ENCODE measurements at places on chromosomes 16 and 17.
A peak's percentile ranks its signal among the peaks of the same experiment; 100 is the strongest.

GRCh38 chr16:49276646-49277385 lies 4.8 kb downstream of the CBLN1 start:
- DNase-seq, result no peak

- no peak for DNase-seq
Measured at GRCh38 chr17:76524598-76525512, 12.7 kb downstream of the CYGB start.

DNA sequence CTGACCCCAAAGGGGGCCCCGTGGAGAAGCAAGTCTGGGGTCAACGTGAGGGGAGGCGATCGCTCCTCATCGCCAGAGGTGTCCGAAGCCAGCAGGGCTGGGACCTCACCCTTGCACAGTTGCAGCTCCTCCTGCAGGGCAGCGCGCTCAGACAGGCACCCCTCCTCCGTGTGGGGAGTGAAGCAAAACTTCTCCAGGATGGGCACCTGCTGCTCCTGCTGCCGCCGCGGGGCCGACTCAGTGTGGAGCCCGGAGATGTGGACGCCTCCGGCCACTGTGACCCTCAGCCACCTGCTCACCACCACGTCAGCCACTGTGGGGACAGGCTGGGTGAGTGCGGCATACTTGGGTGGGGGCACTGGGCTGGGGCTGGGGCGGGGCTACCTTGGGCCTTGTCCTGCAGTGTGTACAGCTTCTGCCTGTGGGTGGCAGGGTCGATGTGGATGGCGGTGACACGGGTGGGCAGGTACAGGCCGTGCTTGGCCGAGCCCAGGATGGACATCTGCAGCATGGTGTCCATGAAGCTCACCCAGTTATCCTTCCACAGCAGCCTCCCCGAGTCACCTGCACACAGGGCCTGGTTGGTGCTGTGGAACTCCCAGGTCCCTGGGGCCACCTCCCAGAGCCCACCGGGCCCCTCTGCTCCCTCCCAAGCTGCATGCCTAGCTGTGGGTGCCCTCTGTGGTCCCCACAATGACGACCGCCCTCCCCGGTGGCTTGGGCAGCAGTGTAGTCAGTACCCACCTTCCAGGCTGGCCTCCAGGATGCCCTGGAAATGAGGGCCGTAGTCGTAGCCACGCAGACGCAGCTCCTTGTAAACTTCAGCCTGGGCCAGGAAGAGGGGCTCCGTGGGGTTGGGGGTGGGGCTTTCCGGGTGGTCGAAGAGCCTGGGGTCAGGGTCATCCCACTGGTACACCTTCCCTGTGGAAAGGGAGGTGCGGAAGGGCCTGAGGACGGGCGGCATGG lies 10.8 kb downstream of the FASN start:
- DNase-seq, result no peak

DNA sequence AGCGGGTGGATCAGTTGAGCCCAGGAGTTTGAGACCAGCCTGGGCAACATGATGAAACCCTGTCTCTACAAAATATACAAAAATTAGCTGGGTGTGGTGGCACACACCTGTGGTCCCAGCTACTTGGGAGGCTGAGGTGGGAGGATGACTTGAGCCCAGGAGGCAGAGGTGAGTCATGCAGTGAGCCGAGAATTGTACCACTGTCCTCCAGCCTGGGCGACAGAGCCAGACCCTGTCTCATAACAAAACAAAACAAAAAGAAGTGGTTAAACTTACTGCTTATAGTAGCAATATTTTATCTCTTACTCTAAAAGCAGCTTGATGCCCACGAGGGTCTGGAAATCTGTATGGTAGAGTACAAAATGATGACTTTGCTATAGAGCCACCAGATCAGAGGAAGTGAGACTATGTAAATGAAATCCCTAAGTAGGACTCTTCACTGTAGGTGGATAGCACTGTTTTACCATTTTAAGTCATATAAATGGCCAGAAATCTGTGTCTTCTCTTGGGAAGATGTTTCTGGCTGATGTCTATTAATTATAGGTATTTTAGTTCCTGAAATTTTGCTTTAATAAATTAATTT lies 60.4 kb upstream of the MRC2 start:
- DNase-seq, result no peak

GRCh38 chr17:74954665-74955421 lies 17.7 kb downstream of the HID1 start:
- peak; percentile 61 for DNase-seq

GRCh38 chr16:1146409-1146808 lies 6.5 kb upstream of the CACNA1H start:
- no peak for DNase-seq

- no peak for DNase-seq
Measured at GRCh38 chr17:35912339-35912912, 18.1 kb downstream of the RDM1 start.

GRCh38 chr16:25299792-25300590 lies 42.3 kb upstream of the ZKSCAN2 start:
- DNase-seq, result no peak

GRCh38 chr16:73764321-73764720 lies 532.3 kb upstream of the PSMD7 start:
- no peak for DNase-seq

DNA sequence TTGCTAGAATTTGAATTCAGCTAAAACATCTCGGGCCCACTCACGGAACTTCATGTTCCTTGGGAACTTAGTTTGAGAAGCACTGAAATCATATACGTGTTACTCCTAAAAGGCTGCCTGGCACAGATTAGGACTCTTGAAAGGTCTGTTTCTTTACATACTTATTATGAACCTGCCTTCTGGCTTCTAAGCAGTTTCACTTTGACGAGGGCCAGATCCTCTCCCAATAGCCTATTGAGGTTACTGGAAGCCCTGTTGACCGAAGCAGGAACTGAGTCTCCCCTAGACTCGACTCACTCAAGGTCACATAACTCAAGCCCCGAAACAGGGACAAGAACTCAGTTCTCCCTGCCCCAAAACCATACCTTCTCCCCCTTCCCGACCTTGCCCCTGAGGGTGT lies 121.9 kb upstream of the PLCG2 start:
- DNase-seq, result no peak

GRCh38 chr17:32285746-32286517 lies 20.3 kb downstream of the RHBDL3 start:
- DNase-seq, result no peak

DNA sequence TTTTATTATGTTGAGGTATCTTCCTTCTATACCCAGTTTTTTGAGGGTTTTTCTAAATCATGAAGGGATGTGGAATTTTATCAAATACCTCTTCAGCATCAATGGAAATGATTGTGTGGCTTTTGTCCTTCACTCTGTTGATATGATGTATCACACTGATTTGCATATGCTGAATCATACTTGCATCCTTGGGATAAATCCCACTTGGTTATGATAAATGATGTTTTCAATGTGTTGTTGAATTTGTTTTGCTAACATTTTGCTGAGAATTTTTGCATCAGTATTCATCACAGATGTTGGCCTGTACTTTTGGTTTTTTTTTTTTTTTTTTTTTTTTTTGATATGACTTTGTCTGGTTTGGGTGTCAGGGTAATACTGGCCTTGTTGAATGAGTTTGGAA lies 23.1 kb downstream of the CD300LB start:
- DNase-seq, result no peak

DNA sequence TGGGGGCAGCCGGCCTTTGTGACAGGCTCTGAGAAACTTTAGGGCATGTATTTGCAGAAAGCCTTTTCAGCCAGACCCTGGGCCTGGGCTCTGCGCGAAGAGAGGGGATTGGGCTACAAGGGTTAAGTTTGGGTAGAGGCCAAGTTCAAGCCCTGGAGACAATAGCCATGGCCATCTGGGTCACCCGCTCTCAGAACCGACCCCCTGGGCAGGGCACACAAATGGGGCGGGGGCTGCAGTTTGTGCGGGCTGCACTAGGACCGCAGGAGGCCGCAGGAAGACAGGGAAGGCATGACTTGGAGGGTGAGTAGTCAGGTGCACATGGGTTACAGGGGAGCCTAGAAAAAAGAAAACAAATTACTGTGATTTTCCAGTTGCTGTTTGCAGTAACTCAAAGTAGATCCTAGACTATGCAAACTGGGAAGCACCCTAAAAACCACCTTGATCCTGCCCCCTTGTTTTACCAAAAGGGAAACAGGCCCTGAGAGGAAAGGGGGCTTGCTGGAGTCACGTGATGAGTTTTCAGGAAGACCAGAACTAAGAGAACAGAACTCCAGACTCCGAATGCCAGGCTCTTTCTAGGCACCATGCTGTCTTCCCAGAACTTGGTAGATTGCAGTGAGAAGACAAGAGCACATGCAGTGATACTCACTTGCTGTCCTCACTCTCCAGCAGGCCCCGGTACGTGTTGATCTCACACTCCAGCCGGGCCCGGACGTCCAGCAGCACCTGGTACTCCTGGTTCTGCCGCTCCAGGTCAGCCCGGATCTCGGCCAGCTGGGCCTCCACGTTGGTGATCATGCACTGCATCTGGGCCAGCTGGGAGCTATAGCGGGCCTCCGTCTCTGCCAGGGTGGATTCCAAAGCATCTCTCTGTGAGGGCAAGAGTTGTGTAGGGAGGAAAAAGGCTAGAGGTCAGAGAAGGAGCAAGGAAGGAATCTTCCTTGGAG lies 3.8 kb downstream of the KRT35 start:
- DNase-seq, result no peak

- no peak for DNase-seq
Measured at GRCh38 chr17:2335726-2336214, 487 bp downstream of the TSR1 start.

DNA sequence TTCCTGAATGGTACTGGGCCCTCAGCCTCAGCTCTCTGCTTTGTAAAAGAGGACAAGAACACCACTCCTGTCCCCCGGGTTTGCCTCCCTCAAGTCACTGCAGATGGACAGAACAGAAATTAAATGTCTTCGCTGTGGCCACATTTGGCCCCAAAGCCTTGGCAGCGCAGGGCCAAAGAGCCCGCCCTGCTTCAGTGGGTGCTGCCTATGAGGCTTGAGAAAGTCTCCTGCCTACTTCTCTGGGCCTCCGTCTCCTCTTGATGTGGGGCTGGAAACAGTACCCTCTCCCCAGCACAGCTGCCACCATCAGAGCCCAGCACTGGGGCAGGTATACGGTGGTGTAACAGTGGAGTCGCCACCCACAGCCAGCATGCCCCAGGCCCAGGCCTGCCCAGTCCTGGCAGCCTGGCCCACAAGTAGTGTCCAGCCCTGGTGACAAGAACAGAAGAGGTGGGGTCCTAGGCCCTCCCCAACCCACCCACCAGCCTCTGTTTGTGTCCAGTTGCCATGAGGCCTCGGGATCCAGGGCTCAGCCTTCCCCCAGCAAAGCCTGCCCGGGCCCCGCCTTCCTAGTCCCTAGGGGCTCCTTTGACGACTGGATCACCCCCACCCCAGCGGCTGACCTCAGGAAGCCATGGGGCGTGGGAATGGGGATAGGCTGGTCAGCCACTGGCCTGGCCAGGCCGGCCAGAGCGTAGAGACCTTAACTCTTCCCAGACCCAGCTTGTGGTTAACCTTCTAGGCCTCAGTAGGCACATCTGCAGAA lies 3.9 kb upstream of the TPPP3 start:
- no peak for DNase-seq

GRCh38 chr16:67349172-67349571 lies 22.6 kb downstream of the LRRC36 start:
- DNase-seq, result no peak
